HCT116 (cell line): ENCODE measurements at places on chromosomes 11 and 22.
A peak's percentile ranks its signal among the peaks of the same experiment; 100 is the strongest.

DNA sequence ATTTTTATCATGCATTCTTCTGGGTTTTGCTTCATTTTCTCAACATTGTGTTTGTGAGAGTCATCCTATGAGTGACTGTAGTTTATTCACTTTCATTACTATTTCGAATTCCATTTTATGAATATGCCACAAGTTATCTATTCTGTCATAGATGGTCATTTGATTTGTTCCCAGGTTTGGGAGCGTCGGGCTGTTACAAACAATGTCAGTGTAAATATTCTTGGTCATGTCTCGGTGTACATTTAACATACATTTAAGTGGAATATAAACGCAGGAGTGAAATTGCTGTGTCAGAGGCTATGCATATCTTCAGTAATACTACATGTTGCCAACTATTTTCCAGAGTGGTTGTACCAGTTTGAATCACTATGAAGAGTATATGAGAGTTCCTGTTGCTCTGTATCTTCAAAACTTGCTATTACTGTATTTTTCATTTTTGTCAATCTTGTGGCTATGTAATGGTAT, 2.4 kb downstream of the TRIM44 start:
- no peak for DNase-seq

GRCh38 chr11:60912851-60913528, 968 bp upstream of the TMEM109 start:
- DNase-seq: no peak

DNA sequence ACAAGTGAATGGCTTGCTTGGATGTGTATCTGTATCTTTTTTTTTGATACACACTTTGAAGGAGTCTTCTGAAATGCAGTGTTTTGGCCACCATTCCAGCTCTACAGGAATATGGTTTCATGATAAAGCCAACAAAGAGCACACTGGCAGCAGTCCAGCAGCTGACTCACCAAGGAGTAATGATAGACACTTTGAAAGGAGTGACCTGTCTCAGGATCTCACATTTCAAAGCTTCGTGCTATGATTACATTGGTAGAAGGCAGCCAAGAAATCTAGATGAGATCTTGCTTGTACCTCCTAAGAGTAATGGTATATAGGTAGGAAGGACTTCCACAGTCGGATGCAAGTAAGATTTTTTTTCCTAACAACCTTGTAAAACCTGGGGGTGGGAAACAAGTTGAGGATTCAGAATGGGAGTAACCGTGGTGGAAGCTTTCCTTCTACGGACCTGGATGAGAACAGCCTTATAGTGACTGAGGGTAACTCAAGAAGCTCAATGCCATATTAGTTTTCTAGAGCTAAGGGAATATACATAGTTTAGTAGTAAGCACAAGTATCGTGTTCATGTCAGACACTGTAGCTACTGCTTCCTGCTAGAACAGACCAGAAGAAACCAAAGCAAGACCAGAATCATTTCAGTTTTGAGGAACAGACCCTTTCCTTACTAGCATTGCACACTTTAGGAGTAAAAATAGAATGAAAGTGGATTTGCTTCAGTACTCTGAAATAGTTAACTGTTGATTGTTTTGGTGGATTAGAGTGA, 25.0 kb downstream of the MTMR3 start:
- DNase-seq: peak; percentile 93

GRCh38 chr11:64000026-64000739, 13.9 kb downstream of the OTUB1 start:
- DNase-seq: no peak

DNA sequence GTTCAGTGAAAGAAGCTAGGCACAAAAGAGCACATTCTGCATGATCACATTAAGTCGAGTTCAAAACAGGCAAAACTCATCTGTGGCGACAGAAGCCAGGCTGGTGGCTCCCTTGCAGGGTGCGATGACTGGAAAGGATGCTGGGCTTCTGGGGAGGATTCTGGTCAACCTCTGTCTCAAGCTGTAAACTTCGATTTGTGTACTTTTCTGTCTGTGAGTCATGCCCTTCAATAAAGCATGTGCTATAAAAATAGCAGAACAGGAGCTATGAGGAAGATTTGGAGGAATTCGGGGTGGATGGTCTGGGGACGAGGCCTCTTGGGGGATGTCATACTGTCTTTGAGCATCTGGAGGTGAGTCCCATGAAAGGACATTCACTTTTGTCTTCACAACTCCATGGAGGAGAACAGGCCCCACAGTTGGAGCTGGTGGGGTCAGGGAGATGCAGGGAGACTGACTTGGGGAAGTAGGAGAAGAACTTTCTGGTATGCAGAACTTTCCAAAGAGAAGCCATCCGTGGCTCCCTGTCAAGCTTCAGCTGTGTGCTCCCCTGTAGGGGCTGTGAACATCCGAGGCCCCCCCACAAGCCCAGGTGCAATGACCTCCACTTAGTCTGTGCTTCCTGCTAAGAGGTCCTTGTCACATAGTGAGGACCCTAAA, 77.8 kb upstream of the LINC01488 start:
- no peak for DNase-seq

DNA sequence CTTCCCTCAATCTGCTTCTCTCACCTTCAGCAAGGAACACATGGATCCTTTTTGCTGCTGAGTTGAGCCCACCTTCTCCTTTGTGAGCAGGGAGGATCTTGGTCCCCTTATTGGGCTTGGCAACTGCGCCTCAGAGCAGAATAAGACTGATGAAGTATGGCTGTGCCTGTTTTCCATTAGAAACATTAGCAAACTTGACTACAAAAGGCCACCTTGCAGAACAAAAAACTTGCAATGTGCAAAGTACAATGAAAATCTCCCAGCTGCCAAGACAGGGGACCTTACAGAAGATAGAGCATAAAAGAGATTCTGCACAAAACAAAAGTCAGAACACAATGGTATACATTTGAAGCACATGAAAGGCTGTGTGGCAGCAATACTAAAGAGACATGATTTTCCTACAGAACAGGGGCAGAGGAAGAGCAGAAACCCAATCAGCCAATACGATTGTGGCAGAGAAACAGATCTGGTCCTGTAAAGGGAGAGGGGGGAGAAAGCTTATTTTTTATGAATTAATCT, 173.5 kb upstream of the SNX19 start:
- DNase-seq: no peak

- no peak for DNase-seq
Measured at GRCh38 chr11:10955616-10956015, 97.8 kb upstream of the ZBED5 start.

- no peak for DNase-seq
Measured at GRCh38 chr11:124876818-124877630, 11.8 kb downstream of the ROBO3 start.

- DNase-seq: no peak
Measured at GRCh38 chr22:46815132-46815531, 52.7 kb downstream of the TBC1D22A start.

DNA sequence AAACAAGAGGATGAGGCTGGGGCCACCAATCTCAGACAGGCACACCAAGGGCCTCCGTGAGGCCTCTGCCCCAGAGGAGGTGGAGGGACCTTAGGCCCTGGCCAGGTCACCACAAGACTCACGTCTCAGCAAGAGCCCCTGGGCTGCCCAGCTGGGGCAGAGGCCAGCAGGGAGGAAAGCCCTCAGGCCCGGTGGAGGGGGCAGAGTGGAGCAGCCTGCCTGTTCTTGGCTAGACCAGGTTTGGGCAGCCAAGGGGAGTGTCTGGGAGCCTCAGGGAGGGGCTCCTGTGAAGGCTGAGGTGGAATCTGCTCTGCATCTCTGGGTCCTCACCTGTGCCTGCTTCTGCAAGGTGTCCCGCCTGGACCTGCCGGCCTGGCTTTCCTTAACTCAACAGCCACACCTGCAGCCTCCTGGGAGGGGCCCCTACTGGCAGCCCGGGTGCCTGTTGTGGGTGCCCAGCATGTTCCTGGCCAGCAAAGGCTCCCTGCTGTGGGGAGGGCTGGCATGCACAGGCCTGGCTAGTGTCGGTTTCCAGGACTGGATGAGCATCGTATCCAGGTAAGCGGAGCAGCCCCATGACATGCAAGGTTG, 11.9 kb downstream of the TTLL12 start:
- DNase-seq: no peak

DNA sequence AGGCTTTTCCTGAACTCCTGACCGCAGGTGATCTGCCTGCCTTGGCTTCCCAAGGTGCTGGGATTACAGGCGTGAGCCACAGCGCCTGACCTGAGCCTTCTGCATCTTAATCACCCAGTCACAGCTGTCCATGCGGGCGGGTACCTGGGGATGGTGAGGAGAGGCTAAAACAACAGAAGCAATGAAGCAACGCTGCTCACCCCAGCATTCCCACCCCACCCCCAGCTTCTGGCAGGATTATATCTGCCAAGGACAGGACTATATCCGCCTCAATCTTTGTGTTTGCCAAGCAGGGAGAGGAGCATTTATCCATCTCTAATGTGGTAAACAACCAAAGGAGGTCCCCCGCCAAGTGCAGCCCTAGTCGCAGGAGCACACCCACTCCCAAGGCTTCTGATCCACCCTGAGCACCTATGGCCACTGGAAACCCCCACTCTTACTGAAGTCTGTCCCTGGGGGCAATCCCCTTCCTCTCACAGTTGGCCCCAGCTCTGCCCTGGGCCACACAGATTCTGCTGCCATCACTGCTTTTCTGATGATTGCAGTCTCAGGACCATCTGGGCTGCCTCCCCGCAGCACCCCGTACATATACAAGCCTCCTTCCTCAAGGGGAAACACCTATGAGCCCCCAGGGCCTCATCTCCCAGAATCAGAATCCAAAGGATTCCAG, 8.8 kb upstream of the LGALS2 start:
- no peak for DNase-seq

- DNase-seq: no peak
Measured at GRCh38 chr11:43975629-43976028, 33.2 kb downstream of the C11orf96 start.
